ENCODE measurements at places on chromosomes 3 and 15. TPM values are rescaled to one million over a fixed set of nuclear protein-coding genes. Genes with fewer than 3 reads are reported as not detected.

GRCh38 chr15:62519900-62520299 lies 354.8 kb upstream of the C2CD4B start:
- DNase-seq: no peak

- no peak for DNase-seq
These were observed 4.8 kb upstream of the VILL start for GRCh38 chr3:37985637-37986320.

DNA sequence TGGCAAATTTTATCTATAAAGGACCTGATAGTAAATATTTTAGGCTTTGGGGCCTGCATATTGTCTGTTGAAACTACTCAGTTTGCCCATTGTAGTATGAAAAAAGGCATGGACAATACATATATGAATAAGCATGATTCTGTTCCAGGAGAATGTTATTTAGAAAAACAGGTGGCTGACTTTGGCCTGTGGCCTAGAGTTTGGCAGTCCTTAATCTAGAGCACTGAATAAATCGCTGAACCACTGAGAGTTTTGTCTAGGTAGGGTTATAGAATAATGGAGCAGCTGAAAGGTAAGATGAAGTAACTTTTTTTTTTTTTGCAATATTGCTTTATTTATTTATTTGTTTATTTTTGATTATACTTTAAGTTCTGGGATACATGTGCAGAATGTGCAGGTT lies 75.0 kb downstream of the LRRC49 start:
- no peak for DNase-seq

GRCh38 chr3:162213956-162214355 lies 717.3 kb downstream of the OTOL1 start:
- no peak for DNase-seq

GRCh38 chr3:14340960-14341708 lies 61.3 kb upstream of the SLC6A6 start:
- no peak for DNase-seq

DNA sequence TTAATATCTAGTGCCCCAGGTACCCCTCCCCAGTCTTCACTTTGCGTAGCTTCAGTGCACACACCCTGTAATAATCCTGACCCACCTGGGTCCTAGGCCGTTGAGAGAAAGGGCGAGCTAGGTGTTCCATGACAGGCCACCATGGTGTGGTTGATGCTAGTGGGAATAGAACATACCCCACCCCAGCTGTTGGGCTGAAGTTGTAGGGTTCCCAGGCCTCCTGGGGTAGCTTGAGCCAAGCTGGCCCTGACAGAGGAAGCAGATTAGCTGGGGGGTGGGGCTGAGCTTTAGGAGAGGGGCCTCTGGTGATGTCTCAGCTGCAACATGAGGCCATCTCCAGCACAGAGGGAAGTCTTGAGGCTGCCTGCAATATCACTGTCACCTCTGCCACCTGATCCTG lies 40.5 kb downstream of the RAB11A start:
- DNase-seq: no peak

DNA sequence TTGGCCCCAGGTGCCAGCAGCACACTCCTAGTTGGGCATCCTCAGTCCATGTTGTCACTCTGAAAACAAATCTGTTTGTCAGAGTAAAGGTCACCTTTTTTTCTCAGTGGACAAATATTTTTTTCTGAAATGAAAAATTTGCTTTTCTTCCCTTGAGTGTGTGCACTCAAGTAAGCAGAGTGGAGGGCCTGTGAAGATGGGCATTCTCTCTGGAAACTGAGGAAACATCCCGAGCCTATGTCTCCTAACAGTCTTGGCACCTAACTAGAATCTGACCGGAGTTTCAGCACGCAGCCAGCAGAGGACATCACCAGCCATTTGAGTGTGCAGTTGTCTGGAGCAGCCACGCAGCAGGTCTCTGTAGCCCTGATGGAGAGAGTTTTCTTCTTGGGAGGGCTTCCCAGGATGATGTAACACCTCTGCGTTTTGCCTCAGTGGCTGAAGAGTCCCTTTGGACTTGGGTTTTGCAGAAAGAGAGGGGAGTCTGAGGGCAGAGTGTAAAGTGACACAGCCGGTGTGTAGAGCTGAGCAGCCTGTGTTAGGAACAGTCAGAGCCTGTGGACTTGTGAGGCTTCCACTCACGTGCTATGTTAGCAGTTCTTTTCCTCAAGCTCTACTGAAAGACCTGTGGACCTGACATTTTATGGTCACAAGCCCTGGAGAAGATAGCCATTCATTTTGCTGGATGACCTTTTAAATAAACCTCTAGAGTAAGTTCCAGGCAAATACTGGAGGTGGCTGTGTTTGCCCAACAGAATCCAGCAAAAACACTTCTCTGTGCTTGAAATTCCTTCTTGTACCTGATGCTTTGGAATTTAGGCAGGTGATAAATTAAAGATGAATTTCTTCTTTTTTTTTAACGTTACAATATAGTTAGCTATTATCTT lies 51.6 kb downstream of the ABHD2 start:
- no peak for DNase-seq

- DNase-seq: no peak
These were observed 101.8 kb upstream of the SKOR1 start for GRCh38 chr15:67723294-67724024.

DNA sequence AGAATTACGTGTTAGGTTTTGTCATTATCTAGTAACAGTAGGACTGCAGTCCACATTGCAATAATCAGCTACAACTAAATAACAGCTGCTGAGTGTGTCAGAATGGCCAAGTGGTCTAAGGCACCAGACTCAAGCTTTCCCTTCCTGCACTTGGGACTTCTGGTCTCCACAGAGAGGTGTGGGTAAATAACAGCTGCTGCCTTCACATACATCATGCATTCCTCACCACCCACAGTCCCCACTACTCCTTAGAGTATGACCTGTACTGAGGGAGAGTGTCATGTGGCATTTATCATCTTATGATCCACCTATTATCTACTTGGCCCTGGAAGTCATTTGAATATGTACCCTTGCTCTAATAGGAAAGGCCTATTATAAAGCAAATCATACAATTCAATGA lies 22.2 kb upstream of the ZMAT3 start:
- DNase-seq: no peak

DNA sequence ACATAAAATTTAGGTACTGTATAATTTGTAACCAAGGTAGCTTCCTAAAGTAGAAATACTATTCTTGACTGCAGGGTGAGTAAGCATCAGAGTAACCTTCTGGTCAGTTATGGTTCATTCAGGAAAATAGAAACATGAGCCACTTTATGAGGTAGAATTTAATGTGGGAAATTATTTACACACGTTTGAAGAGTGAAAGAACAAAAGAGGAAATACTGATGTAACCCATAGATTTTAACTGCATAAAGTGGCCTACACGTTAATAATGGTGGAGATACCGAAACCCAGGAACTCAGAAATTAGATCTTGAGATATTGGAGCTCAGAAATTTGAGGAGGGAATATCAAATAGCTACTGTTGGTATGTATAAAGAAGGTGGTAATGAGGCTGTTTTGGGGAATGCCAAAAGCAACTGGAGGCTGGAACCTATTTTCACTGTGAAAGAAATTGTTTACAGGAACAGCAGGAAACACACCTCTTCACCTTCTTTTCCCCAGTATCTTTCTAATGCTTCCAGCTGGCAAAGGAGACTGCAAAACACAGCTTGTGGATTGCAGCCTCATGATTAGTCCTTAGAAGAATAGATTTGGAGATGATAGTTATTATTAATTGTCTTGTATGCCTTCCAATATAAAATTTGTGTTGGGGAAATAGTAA lies 216.1 kb downstream of the DOCK3 start:
- DNase-seq: no peak

DNA sequence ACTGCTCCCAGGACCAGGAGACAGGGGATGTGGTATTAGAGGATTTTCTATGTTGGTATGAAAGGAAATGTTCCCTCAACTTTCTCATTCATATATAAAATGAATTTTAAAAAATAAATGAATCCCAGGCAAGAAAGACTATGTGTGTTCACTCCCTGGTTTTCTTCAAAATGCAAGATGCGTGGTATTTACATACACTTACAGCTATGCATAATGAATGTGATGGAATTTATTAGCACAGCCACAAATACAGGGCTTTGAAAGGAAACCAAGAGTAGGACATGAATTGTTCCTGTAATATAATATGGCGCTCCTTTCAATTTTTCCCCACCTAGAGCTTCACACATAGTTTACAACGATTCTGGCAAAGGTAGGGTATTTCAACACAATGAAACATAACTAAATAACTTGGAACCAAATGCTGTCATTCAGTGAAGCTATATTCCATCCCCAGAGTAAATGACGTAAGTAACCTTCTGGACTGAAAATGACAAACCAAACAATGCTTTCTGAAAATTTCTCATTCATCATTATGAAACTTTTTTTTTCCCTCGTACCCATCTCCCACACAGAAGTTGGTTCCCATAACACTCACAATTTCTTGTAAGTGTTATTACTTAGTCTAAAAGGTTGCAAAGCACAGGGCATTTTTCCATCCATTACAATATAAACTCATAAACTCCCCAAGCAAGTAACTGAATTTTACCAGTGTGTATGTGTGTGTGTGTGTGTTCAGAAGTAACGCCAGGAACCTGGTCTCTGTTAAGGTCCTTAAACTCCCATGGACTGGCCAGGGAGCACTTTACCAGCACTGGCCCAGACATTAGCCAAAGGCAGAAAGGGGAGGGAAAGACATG lies 41.8 kb downstream of the CBLB start:
- DNase-seq: no peak

DNA sequence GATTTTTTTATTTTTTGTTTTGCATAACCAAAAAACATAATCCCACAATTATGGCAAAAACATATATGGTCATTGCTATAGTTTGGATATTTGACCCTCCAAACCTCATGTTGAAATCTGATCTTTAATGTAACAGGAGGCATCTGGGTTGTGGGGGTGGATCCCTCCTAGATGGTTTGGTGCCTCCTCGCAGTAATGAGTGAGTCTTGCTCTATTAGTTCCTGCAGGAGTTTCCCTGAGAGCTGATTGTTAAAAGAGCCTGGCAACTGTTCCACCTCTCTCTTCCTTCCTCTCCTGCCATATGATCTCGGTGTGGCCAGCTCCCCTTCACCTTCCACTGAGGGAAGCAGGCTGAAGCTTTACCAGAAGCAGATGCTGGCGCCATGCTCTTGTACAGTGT lies 33.2 kb upstream of the TRIM59 start:
- no peak for DNase-seq

DNA sequence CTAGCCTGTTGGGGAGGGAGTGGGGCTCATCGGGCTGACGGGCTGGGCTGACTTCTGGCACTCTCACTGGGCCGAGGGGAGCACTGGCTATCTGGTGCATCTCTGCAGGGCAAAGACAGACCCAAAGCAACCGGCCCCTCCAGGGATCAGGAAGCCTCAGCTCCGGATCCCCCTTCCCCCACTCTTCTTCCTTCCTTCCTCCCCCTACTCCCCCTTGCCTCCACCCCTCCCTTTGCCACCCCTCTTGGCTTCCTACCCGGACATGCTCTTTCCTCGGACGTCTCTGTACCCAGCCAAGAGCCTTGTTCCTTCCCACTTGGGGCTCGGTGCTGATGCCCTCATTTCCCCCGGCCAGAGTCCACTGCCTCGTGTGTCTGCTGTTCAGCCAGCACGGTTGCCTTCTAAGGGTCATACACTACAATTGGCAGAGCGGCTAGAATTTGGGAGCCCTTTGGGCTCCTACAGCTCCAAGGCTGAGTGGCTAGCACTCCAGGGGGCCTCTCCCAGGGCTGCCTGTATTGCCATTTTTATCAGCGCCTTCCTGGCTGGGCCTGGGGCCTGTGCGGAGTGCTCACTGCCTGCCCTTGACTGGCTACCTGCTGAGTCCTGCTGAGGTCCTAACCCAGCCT lies 10.9 kb downstream of the SEMA3F start:
- no peak for DNase-seq

- no peak for DNase-seq
These were observed 533.1 kb upstream of the NAALADL2 start for GRCh38 chr3:174325834-174326700.

DNA sequence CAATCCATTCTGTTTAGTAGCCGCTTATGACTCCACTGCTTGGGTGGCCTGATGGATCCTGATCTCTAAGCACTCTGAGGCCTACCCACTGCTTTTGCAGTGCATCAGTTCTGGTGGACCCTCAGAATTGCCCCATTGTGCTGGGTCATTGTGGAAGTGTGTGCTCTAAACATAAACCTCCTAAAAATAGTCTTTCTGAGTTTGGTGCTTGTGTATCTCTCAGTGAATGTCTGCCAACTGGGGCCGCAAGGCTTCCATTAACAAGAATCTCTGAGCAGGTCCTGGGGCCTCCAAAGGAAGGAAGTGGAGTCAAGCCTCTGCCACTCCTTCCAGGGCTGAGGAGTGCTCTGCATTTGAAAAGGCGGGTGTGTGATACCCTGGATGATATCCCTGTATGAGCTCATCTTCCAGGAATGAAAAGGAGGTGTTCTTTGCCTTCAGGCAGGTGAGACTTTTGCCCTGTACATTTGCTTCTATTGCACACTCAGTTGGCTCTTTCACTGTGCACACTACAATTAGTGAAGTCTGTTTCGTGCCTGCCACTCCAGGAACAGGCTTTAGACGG lies 80.0 kb upstream of the CACNA2D3 start:
- DNase-seq: no peak

GRCh38 chr15:70237626-70238025 lies 139.9 kb upstream of the TLE3 start:
- DNase-seq: no peak

GRCh38 chr15:62069551-62069950 lies 2.8 kb downstream of the C2CD4A start:
- no peak for DNase-seq

DNA sequence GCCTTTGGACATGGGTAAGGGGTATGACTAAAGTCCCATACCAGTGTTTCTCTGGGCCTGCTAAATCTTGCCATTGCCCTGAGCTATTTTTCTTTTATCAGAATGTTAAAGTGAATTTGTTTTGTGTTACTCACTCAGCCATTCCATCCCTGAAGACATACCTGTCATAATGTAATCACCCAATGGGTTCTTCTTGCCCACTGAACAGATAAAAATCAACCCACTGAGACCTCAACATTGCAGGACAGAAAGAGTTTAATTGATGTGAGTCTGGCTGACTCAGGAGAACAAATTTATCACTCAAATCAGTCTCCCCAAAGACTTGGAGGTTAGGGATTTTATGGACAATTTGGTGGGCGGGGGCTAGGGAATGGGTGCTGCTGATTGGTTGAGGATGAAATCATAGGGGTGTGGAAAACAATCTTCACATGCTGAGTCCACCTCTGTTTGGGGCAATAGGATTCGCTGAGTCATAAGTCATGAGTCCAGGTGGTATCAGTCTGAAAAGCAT lies 47.4 kb downstream of the ILDR1 start:
- DNase-seq: no peak

GRCh38 chr3:52437326-52438103 lies 7.4 kb downstream of the SEMA3G start:
- DNase-seq: no peak

DNA sequence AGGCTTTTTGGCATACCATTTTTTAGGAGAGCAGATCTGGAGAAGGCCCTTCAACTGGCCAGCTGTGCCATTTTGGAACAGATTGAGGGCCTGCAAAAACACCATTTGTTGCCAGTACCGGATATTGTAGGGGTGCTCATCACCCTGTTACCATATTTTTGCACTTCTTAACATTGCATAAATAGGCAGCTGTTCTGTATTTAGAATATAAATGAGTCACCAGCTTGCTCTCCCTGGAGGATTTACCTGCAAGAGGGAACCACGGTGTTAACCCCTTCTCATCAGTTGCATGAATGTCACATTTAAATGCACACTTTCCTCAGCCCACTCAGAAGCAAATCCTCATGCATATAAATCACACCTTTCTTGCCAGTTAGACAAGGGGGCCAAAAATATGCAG lies 435.6 kb downstream of the ROBO2 start:
- DNase-seq: no peak

The GASK1A gene
- total RNA-seq: 1.5 TPM

The DHX30 gene
- total RNA-seq: 42.8 TPM

The SLC22A13 gene
- total RNA-seq: 0.09 TPM

The FLNB gene
- 90.5 TPM for total RNA-seq

The PEAK1 gene
- 7.8 TPM for total RNA-seq

The HEMK1 gene
- total RNA-seq: 20.7 TPM
